CD8-positive, alpha-beta T cell (primary cell): ENCODE measurements at places on chromosomes 6 and 20.

GRCh38 chr20:57996465-57996864, 232.0 kb downstream of the ANKRD60 start:
- no peak for DNase-seq

GRCh38 chr6:40466986-40467539, 120.1 kb downstream of the LRFN2 start:
- no peak for DNase-seq

DNA sequence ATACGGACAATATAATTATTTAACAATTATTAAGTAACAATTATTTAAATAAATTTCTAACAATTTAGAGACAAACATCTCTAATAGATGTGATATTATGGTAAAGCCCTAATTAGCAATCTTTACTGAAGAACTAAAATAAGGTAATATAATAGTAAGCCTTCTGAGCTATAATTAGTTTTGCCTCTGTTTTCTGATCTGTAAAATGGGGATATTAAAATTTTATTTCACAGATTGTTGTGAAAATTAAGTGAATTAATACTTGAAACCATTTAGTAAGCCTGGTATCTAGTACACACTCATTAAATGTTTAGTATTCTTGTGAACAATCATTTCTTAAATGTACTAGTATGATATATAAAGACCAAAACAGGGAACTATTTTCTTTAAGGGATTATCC, 70.3 kb downstream of the CDK19 start:
- DNase-seq, result no peak

DNA sequence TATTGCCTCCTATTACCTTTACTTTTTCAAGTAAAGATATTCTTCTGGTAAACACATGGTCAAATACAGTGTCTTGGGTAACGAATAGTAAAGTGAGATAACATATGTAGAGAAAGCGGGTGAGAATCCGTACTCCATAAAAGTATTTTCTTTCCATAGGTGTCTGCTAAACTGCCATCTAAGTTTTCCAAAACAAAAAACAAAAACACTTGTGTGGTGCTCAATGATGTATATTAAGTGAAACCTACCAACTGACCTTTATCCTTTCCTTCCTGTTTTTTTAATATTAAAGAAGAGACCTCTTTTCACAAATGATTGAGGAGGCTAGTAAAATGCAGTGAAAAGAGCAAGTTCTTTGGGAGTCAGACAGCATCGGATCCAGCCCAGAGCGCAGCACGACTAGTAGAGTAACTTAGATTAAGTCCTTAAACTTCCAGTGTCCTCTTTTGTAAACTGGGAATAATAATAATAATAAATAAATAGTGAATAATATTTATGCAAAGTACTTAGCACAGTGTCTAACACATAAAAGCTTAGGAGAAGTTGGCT, 437 bp upstream of the CDKAL1 start:
- no peak for DNase-seq

DNA sequence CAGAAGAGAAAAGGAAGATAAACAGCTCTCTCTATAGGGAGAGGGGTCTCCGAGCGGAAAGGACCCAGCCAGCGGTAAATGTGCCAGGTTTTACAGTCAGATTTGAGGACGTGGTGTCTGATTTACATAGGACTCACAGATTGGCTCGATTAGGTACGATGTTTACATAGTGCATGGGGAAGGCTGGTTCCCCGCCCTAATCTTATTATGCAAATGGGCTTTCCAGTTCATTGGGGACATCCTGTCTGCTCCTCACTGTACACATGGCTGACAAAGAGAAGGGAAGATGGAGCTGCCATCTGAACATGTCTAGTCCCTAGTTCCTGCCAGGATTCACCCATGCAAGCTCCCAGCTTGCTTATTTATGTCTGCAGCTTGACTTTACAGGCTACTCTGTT, 119.9 kb downstream of the RNF144B start:
- no peak for DNase-seq

- DNase-seq, result peak; percentile 7
These were observed 226.0 kb upstream of the CDYL start for GRCh38 chr6:4550227-4550597.

GRCh38 chr20:46940616-46941015, 46.0 kb downstream of the EYA2 start:
- no peak for DNase-seq

DNA sequence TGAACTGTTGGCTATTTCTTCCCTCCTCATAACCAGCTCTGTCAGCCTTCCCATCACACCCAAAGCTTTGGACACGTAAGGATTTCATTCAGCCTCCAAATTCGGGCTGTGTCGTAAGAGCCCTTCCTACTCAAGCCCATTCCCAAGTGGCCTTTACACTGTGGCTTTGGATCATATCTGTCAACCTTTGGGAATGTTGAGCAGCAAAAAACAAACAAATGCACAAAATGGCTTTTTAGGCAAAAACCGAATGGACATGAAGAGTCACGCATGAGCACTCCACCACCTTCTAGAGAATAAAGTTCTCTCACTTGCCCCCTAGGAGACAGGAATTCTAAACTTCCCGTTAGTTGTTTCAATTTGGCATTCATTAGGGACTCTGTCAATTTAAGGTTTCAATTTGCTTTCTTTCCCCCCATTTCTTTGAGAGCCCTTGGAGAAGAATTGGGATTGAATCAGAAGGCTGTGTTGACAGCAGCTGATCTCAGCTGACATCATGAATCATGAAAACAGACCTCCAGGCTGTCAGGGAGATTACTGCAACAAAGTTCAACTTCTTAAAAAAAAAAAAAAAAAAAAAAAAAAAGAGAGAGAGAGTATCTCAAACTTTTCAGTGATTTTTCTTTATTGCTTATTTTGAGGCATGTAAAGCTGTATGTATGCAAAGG, 110.3 kb downstream of the BCAS1 start:
- DNase-seq, result no peak

GRCh38 chr20:62616728-62617621, 25.3 kb upstream of the SLCO4A1 start:
- DNase-seq, result peak; percentile 82

GRCh38 chr6:96522465-96523009, 931 bp downstream of the UFL1 start:
- no peak for DNase-seq

- DNase-seq, result no peak
These were observed 390.6 kb downstream of the GRIK2 start for GRCh38 chr6:101784094-101784493.

GRCh38 chr6:79631693-79632172, 604 bp downstream of the SH3BGRL2 start:
- no peak for DNase-seq
